ENCODE measurements at places on chromosomes 16 and 17.

- H3K36me3 ChIP-seq, result peaks cover 12% of the 10 kb centered on the region
- H3K4me1 ChIP-seq, result peaks cover 14% of the 10 kb centered on the region
- peak overlapping the region; percentile 93 for H3K27ac ChIP-seq
- no peaks in the 10 kb centered on the region for H3K27me3 ChIP-seq
Observed at GRCh38 chr17:48100591-48101011, 677 bp downstream of the CBX1 start.

DNA sequence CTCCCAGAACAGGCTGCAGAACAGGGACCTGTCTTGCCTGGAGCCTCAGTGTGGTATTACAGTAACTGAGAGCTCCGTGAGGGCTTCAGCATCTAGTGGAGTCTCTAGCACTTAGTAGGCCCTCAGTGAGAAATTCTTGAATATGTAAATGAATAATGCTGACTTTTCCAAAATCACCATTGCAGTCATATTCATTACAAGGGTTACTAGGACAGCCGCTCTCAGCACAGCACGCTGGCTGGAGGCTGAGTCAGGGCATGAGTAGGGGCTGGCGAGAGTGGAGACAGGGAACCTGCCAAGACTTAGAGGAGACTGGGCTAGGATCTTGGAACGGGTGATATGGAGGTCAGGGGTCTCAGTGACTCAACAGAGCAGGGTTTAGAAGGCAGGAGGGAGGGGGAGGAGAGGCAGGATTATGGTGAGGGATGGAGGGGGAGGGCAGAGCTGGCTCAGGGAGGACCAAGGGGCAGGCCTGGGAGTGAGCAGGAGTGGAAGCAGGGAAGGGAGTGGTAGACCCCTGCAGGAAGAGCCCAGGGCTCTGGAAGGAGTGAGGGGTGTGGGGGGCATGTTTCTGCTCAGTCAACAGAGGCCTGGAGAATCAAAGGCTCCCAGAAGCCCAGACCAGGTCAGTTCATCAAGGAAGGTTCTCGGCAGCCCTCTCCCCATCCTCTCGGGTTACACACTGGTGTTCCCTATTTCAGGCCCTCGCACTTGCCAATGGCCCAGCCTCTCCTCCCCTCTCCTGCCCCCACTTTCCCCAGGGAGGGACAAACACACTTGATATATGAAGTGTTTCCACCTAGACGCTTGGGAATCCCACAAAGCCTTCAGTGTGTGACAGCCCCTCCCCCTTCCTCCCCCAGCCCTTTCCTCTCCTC lies 42.3 kb downstream of the FZD2 start:
- H3K27ac ChIP-seq, result no peak overlapping the region
- no peak for DNase-seq
- H3K4me1 ChIP-seq, result peaks cover 18% of the 10 kb centered on the region
- no peaks in the 10 kb centered on the region for H3K27me3 ChIP-seq
- H3K4me3 ChIP-seq, result no peak overlapping the region
- H3K36me3 ChIP-seq, result no peaks in the 10 kb centered on the region

DNA sequence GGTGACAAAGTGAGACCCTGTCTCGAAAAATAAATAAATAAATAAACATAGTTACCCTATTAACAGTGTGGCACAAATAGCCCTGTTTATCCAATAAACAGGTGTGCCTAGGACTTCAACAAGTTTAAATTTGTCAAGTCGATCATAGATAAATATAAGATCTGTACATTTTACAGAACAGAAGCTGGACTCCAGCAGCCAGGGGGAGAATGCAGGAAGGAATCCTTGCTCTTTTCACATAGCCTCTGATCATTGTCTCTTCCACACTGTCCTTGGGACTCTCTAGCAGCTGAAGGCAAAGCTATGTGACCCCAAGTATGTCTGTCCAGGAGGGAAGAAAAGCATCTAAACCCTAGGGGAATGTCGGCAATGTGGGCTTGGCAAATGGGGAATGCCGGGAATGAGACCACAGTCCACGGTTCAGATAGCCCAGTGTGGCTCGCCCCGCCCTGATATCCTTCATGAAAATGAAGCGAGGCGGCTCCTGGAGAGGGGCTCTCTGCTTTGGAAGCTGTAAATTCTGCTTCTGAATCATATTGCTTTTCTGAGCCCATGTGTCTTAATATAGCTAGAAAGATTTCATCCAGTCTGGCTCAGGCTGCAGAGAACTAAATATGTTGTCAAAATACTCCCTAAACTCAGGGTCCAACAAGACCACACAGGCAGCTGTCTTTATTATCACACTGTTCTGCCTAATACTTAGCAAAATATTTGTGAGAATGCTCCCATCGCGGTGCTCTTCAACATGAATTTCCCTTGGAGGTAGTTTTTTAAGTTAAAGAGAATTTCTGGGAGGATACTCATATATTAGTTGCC lies 24.9 kb upstream of the GRB2 start:
- H3K27ac ChIP-seq, result peak overlapping the region; percentile 48
- H3K27me3 ChIP-seq, result no peaks in the 10 kb centered on the region
- H3K4me3 ChIP-seq, result no peak overlapping the region
- no peaks in the 10 kb centered on the region for H3K36me3 ChIP-seq
- DNase-seq, result no peak

DNA sequence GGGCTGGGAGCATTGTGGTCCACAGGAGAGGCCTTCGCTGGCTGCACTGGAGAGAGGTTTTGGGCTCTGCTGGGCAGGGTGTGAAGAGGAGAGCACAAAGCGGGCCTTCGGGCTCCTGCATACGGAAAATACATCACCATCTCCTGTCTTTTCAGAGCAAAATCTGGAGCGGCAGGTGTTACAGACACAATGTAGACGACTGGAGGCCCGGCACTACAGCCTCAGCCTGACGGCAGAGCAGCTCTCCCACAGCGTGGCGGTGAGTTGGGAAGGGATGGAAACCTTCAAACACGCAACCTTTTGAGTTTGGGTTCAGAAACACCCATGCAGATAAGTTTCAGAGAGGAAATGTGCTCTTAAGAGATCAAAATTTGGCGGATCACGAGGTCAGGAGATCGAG lies 17.9 kb downstream of the GINS2 start:
- DNase-seq, result no peak
- H3K36me3 ChIP-seq, result peaks cover 57% of the 10 kb centered on the region
- no peak overlapping the region for H3K27ac ChIP-seq
- no peak overlapping the region for H3K4me3 ChIP-seq

GRCh38 chr16:81478876-81479511 lies 34.4 kb downstream of the CMIP start:
- no peak overlapping the region for H3K27ac ChIP-seq
- H3K4me3 ChIP-seq, result no peak overlapping the region
- peaks cover 45% of the 10 kb centered on the region for H3K36me3 ChIP-seq
- peaks cover 49% of the 10 kb centered on the region for H3K4me1 ChIP-seq
- no peaks in the 10 kb centered on the region for H3K27me3 ChIP-seq

GRCh38 chr17:31269578-31269983 lies 27.5 kb downstream of the OMG start:
- H3K4me3 ChIP-seq, result no peak overlapping the region
- DNase-seq, result no peak
- peaks cover 17% of the 10 kb centered on the region for H3K36me3 ChIP-seq
- no peak overlapping the region for H3K27ac ChIP-seq

DNA sequence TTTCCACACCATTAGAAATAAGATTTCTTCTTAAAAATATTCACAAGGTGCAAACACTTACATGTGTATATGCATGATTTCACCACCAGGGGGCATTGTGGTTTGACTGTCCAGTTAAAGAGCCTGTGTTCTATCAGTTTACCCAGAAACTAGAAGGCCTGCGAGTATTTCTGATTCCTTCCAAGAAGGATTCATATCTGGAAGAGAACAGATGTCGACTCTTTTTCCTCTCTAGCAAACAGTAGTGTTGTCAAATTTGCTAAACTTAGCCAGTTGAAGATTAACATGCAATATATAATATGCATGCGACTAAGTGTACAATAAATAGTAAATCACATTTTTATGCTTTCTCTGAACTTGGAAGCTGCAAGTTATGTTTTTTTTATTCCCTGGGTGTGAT lies 404.1 kb downstream of the WWOX start:
- peaks cover 19% of the 10 kb centered on the region for H3K4me1 ChIP-seq
- H3K27ac ChIP-seq, result peak overlapping the region; percentile 78
- no peaks in the 10 kb centered on the region for H3K36me3 ChIP-seq
- no peaks in the 10 kb centered on the region for H3K27me3 ChIP-seq
- no peak overlapping the region for H3K4me3 ChIP-seq

DNA sequence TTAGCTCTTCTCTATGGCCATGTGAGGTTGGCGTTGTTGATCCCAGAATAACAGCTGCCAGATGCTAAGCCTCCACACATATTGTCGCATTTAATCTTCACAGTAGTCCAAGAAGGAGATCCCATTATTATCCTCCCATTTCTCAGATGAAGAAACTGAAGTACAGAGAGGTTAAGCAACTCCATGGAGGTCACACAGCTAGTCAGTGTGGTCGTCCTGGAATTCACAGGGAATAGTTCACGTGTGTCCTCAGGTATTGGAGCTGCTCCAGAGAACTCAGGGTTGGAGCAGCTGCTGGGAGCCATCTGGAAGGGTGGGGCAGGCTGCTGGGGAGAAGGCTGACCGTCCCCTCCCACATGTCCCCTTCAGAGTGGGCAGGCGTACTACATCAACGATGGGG lies 19.5 kb downstream of the SDR42E2 start:
- no peaks in the 10 kb centered on the region for H3K27me3 ChIP-seq
- no peak for DNase-seq
- peaks cover 4% of the 10 kb centered on the region for H3K4me1 ChIP-seq
- H3K27ac ChIP-seq, result no peak overlapping the region
- no peak overlapping the region for H3K4me3 ChIP-seq
- no peaks in the 10 kb centered on the region for H3K36me3 ChIP-seq

GRCh38 chr17:44558334-44558709 lies 1.0 kb downstream of the FZD2 start:
- H3K36me3 ChIP-seq, result no peaks in the 10 kb centered on the region
- peak; percentile 34 for DNase-seq
- H3K27me3 ChIP-seq, result peaks cover 25% of the 10 kb centered on the region
- H3K4me1 ChIP-seq, result peaks cover 43% of the 10 kb centered on the region
- H3K27ac ChIP-seq, result peak overlapping the region; percentile 7

DNA sequence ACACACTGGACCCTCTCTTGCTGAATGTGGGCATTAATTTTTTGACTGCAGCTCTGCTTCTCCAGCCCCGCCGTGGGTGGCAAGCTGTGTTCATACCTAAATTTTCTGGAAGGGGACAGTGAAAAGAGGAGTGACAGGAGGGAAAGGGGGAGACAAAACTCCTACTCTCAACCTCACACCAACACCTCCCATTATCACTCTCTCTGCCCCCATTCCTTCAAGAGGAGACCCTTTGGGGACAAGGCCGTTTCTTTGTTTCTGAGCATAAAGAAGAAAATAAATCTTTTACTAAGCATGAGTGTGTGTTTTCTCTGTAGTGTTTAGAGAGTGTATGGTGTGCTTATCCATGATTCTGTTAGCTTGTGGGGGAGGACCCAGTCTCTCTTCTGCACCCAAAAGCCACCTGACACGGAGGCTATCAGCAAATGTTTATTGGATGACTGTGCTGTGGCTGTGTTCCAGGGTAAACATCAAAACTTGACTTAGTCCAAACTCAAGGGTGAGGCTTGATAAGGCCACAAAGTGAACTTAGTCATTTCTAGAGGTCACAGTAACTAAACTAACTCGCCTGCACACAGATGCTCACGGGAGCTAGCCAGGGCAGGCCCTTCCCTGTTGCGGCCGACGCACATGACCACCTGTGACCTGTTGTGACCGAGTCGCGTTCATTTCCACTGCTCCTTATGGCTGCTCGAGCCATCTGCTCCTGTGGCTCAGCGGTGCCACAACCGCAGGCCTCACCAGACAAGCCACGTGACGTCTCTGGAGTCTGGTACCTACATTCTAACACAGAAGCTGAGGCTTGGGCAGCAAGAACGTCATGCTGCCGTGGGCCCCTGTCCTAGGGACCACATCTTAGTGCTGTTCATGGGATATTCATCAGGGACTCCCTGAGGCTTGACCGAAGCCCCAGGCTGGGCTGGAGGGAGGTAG lies 9.8 kb upstream of the MED11 start:
- no peaks in the 10 kb centered on the region for H3K4me1 ChIP-seq
- H3K36me3 ChIP-seq, result peaks cover 51% of the 10 kb centered on the region
- H3K27ac ChIP-seq, result no peak overlapping the region
- DNase-seq, result no peak
- no peaks in the 10 kb centered on the region for H3K27me3 ChIP-seq

- no peaks in the 10 kb centered on the region for H3K27me3 ChIP-seq
- no peak overlapping the region for H3K4me3 ChIP-seq
- peaks cover 16% of the 10 kb centered on the region for H3K4me1 ChIP-seq
- no peak overlapping the region for H3K27ac ChIP-seq
- DNase-seq, result no peak
- peaks cover 5% of the 10 kb centered on the region for H3K36me3 ChIP-seq
Observed at GRCh38 chr17:1948517-1948825, 76.7 kb downstream of the RTN4RL1 start.

DNA sequence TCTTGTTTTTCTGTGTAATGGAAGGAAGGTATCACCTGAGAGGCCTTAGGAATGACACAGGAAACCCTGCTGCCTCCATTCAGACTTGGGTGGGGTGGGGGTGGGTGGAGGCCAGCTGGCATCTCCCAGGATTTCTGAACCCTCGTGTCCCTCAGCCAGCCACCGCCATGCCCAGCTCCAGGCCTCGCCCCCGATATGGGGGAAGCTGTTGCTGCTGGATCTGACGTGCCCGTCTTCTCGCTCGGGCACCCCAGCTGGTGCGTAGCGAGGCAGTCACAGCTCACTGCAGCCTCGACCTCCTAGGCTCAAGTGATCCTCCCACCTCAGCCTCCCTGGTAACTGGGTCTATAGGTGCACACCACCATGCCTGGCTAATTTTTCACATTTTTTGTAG lies 220.0 kb upstream of the CHMP6 start:
- H3K4me3 ChIP-seq, result no peak overlapping the region
- no peak overlapping the region for H3K27ac ChIP-seq
- no peak for DNase-seq
- H3K27me3 ChIP-seq, result no peaks in the 10 kb centered on the region

DNA sequence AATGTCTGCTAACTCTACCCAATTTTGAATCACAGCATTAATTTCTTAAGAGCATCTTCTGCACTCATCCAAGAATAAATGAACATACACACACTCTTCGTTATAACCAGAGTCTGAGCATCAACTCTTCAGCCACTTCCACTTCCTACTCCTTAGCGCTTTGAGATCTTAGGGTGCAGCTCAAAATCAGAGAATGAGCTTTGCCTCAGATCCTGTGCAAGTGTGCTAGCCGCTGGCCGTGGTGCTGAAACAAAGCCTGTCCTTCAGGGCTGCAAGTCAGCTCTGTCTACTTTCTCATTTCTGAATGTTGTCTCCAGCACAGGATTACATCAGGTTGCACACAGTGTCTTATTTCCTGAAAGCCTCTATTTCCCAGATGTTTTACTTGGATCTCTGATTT lies 165.4 kb downstream of the AIPL1 start:
- no peaks in the 10 kb centered on the region for H3K4me1 ChIP-seq
- H3K27me3 ChIP-seq, result no peaks in the 10 kb centered on the region
- DNase-seq, result peak; percentile 74
- no peak overlapping the region for H3K4me3 ChIP-seq

- peaks cover 15% of the 10 kb centered on the region for H3K4me1 ChIP-seq
- no peaks in the 10 kb centered on the region for H3K27me3 ChIP-seq
- peaks cover 70% of the 10 kb centered on the region for H3K36me3 ChIP-seq
- no peak overlapping the region for H3K27ac ChIP-seq
Observed at GRCh38 chr16:70393662-70394061, 45.2 kb downstream of the ST3GAL2 start.

GRCh38 chr17:8153957-8154607 lies 1.9 kb upstream of the PER1 start:
- peaks cover 28% of the 10 kb centered on the region for H3K36me3 ChIP-seq
- H3K27ac ChIP-seq, result peak overlapping the region; percentile 100
- H3K27me3 ChIP-seq, result no peaks in the 10 kb centered on the region
- peak; percentile 95 for DNase-seq

Measured in spinal cord (tissue), 10 donors.